ENCODE measurements at places on chromosomes 7 and 10.
A peak's percentile ranks its signal among the peaks of the same experiment; 100 is the strongest.

DNA sequence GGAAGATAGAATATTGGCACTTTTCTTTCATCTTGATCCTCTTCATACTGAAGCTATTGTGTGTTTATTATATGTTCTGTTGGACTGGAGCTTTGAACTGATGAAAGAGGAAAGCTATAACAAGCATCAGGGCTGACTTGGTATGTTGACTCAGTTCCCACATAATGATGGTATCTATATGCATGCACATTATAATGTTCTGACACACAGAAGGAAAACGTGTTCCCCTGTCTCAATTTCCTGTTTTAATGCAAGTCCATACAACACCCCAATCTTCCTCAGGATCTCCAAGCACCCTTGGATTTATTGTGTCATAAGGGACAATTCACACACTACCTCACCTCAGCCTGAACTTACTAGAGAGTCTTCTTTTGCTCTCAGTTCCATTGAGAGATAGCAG is 8.3 kb upstream of the WASL start:
- no peak for DNase-seq

DNA sequence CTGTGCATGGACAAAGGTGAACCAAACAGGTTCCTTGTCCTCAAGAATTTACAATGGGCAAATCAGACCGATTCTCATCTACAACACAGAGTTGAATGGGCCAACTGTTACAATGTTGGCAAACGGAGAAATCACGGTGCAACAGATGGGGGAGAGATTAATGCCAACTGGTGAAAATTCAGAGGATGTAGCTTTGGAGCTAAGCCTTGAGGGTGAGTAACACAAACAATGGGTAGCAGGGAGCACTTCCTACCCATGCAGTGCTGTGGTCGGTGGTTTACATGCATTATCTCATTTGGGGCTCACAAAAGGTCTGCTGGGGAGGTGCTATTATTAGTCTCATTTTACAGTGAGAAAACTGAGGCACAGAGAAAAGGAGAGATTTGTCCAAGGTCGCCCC is 902 bp upstream of the NFE2L3 start:
- no peak for DNase-seq

DNA sequence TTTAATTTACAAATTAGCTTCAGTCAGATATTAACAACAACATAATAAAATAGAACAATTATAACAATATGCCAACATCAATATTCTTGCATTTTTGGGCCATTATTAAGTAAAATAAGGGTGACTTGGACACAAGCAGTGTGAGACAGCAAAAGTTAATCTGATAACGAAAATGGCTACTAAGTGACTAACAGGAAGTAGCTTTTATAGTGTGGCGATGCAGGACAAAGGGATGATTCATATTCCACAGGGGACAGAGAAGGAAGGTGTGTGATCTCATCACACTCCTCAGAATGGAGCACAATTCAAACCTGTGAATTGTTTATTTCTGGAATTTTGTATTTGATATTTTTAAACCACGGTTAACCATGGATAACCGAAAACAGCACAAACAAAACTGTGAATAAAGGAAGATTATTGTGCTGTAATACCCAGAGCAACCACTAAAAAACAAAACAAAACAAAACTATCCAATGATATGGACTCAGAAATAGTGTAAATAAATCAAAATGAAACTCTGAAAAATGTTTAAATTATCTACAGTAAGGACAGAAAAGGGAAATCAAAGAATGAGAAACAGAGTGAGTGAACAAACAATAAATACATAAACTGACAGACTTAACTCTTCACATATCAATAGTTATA is 66.9 kb upstream of the TFEC start:
- DNase-seq, result peak; percentile 19

DNA sequence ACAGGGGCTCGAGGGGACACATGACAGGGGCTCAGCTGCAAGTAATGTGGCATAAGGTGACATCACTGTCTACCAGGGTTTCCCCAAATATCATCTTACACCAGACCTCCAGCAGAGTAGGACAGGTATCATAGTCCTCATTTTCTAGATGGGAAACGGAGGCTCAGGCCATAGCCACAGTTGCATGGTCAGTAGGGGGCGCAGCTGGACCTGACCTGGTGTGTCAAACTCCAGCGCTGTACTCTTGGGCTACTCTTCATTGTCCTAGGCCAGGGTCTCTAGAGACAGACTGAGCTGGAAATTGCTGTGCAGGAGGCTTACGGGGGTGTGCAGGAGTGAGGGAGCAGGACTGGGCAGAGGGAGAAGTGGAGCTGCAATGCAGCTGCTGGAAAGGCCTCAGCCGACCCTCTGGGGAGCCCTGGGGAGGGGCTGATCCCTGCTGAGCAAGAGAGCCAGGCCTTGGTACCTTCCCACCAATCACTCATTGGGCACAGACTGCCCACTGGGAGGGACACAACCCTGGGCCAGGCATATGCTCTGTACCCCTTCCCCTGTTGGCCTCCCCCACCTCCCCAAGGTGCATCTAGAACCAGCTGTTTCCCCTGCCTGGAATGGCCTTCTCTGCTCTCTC is 89.9 kb downstream of the CDH23 start:
- DNase-seq, result no peak

GRCh38 chr7:30659312-30659711 is 22.9 kb downstream of the CRHR2 start:
- DNase-seq, result no peak

DNA sequence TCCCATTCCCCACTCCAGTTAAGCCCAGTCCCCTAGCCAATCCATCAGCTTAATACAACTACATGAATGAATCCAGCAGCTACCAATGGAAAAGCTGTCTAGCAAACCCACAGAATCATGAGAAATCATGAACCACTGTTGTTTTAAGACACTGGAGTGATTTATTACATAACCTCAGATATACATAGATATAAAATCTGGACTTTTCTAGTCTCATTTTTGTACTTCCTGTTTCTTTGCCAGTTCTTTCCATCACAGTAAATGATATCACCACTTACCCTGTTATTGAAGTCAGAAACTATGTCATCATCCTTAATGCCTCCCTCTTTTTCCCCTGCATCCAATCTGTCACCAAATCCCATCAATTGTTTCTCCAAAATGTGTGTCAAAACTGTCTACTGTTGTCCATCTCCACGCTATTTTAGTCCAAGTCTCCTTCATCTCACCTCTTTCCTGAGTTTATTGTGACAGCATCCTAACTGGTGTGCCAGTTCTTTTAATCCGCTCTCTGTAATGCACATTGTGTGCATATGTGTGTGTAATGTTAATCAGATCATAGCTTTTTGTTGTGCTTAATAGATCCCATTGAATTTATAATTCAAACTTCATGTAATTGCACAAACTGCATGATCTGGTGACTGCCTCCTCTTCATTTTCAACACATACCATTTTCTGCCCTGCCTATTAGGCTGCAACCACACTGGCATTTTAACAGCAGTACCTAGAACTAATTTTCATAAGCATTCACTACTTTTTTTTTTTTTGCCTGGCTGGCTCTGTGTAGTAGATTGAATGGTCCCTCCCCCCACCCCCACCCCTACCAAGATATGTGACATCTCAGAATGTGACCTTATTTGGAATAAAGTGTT is 56.0 kb downstream of the MKLN1 start:
- no peak for DNase-seq

DNA sequence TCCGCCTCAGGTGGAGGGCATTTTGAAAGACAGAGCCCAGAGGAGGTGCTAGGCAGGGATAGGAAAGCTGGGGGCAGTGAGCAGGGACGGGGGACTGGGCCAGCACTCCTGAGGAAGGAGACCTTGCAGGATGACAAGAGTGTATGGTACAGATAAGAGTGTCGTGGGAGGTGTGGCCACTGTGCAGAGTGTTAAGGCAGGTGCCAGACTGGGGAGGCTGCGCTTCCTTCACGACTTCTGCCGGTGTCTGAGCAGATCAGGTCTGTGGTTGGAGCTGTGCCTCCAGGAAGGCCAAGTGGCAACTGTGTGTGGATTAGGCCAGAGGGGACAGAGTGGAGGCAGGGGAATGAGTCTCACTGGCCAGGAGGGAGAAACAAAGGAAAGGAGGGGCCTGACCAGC is 161.7 kb downstream of the HIBADH start:
- DNase-seq, result no peak

DNA sequence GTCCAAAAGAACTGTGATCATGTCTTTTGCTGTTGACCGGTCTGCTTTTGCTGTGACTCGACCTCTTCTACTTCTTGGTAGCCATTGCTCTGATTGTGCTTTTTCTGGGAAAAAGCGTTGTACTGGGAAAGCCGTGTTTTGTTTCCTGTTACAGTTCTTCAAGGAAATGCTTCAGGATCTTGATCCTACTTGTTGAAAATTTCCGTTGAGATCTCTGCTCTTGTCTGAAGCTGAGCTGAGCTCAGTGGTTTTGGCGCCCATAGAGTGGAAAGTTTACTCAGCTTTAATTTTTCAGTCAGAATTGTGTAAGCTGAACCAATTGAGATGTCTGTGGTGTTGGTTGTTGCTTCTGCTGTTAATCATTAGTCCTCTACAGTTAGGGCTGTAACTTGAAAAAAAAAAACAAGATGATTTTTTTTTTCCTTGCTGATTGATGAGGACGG is 302.2 kb downstream of the CCDC3 start:
- no peak for DNase-seq

- peak; percentile 0 for DNase-seq
Observed at GRCh38 chr10:127524908-127525665, 24.0 kb upstream of the NPS start.

DNA sequence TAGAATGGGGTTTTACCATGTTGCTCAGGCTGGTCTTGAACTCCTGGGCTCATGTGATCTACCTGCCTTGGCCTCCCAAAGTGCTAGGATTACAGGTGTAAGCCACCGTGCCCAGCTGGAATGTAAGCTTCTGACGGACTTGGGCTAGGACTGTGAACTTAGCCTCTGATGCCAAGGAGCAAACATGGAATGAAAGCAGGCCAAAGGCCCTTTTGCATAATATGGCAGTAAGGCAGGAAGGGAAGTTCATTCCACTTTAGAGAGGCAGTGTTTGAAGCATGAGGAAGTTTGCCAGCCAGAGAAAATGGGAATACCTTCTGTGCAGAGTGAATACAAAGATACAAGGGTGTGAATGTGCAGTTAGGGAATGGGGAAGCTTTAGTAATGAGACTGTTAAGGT is 20.3 kb downstream of the VCL start:
- DNase-seq, result no peak

DNA sequence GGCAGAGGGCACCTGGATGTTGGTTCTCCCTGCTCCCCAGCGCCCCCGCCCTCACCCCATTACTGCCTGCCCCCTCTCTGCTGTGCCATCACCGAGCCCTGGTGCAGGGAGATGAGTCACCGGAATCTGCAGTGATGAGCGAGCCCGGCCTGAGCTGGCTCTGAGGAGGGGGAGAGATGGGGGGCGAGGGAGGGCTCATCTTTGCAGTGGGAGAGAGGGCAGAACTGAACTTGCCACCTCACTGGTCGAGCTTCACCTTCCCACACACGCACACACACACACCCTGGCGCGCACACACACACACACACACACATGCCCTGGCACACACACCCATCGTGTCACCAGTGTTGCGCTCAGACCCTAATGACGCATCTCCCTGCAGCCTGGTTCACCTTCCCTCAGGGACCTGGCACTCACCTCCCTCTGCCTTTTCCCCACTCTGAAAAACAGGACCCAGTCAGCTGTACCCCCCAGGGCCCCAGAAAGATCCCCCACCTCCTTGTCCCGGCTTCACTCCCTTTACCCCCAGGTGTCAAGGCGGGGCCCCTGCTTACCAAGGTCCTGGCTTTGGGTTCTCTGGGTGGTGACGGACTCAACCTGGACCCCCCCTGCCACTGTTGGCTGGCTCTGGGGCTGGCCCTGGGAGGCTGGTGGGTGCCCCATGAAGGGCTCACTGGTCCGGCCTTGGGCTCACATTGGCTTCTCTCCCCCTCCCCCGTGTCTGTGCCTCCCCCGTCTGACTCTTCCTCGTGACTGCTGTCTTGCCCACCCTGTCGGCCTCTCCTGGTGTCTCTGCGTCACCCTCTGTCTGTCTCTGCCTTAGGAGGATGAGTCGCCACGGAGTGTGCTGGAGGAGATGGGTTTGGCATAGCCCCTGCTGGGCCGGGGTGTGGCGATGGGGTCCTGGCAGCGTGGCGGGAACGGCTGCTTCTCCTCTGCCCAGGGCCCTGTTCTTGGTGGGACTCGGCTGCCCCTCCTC is 5.4 kb downstream of the VGF start:
- no peak for DNase-seq

DNA sequence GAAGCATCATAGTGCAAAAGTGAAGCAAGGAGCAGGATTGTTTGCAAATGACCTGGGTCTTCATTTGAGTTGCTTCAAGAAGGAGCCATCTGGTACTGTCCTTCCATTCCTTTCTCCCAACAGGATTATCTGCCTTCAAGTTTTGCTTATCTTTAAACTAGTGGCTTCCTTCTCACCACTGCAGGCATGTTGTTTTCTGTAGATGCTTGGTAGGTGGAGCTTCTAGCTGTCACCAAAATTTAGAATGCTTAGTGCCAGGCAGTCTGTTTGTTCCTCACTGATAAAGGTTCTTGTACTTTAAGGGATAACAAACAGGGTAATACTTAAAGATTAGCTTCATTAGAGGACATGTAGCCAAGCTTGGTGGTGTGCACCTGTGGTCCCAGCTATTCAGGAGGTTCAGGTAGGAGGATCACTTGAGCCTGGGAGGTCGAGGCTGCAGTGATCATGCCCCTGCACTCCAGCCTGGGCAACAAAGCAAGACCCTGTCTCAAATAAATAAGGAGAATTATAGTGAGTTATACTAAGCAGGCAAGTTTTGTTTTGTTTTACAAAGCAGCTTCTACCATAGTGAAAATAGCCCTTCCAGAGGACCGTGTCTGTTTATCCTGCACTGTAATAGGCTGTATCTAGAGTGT is 5.7 kb downstream of the ARL5B start:
- no peak for DNase-seq

DNA sequence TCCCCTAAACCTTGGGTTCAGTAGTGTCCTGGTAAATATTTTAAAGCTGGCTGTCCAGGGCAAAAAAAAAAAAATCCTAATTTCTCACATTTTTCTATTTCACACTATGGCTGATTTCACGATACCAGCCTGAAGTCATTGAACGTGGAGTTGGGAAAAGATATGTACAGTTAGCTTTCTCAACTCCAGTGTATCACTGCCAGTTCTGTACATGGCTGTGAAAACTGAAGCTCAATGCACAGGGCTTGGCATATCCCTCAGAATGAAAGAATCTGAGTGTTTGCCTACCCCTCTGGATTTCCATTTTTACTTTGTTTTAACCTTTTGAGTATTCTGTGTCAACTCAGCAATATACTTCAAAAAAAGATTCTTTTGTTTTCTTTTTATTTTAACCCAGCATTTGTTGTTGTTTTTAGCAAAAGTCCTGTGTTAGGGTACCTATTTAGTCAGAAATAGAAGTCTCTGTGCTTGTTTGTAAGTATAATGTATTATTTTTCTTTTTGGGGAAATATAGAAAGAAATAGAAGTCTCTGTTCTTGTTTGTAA is 274.5 kb downstream of the ADK start:
- no peak for DNase-seq

DNA sequence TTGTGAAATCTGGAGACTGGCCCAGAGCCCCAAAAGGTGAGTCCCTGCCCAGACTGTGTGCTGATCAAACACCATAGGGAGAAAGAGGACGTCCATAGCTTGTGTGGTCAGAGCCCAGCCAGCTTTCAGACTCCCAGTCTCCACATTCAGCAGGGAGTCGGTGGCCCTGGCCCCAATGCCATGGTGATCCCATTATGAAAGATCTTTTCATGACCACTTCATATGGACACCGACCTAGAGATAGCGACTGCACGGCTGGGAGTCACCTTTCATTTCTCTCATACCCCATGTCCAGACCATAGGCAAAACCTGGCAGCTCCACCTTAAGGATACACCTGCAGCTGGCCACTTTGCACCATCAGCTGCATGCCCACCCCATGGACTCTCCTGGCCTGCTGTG is 126.4 kb downstream of the ARHGAP22 start:
- DNase-seq, result no peak

Measured in HS-27A (cell line).